ENCODE measurements at places on chromosomes 7 and 10. TPM values are rescaled to one million over a fixed set of nuclear protein-coding genes. Genes with fewer than 3 reads are reported as not detected.

DNA sequence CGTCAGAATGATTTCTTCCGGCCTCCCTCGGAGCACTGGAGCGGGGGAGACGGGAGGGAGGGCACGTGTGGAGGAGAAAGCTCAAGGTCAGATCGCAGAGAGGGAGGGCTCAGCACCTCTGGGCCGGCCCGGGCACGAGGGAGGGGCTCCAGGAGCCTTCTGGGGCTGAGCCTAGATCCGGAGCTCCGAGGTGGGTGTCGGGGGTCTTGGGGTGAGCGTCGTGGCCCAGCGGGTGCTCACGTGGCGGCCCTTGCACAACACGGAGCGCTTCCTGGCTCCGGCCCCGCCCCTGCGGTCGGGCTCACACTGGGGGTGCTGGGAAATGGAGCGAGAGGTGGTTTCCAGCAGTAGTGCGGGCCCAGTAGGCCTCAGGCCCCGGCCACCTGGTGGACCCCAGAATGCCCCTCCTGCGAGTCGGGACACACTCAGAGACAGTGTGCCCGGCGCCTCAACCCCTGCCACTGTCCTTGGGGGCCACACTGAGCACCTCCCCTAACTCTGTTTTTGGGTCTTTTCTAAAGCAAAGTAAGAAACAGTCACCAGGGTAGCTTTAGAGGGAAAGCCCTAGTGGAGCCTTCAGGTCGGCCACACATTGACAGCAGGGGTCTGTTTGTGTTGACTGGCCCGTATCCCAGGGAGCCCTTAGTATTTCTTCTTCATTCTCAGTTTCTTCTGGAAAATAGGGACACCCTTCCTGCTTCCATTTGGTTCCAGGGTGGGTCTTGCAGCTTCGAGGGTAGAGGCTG, 798 bp downstream of the PPIF start:
- DNase-seq, result peak; percentile 44

OR2A7 gene
- 12.3 TPM for total RNA-seq

GFRA1 gene
- 22.3 TPM for total RNA-seq

GRCh38 chr10:69899727-69900595, 98.3 kb downstream of the COL13A1 start:
- DNase-seq, result no peak

DNA sequence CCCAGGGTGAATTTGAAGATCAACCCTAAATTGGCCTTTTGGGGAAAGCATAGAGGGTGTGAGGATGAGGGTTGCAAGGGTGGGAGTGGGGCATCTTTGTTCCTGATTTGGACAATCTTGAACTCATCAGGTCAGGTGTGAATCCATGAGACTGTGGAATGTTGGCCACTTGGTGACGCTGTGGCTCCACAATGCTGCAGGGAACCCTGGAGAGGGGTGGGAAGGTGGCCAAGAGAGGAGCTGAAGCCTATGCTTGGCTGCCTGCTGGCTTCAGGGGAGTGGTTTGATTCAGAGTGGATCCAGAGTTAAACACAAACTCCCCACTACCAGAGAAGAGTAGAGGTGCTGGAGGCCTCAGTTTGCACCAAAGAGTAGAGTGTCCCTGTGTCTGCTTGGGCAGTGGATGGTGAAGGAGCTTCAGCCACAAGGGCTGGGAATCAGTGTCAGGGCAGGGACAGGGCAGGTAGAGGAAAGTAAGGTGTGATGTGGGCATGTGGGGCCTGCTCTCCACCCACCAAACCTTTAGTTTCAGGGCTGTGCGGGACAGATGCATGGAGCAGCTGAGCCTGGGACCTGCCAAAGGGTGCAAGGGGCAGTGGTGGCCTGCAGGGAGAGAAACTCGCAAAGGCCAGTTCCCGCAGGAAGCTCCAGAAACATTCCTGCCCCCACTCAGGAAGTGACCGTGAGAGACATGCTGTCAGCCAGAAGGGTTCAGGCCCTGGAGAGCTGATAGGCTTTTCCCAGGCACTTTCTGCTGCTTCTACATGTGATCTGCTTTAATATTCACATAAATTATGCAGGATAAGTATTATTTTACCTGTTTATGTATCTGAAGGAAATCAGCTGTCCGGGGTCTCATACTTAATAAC, 81.0 kb upstream of the PRSS58 start:
- DNase-seq, result no peak

DNA sequence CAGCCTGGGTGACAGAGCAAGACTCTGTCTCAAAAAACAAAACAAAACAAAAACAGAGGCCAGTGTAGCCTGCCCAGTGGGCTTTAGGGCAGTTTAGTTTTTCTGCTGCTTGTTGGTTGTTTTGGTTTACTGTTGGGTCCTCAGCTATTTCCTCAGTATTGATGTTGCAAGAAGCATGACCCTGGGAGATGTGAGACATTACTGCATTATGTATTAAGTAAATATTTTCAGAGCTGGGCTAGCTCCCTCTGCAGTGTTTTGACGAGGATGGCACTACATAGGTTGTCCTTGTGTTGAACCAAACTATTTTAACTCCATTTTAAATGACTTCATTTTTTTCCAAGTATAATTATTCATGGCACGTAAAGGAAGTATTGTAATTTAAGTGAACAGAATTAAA, 4.8 kb downstream of the AKAP9 start:
- no peak for DNase-seq

GRCh38 chr7:114988755-114989375, 67.0 kb downstream of the MDFIC start:
- no peak for DNase-seq

TBXAS1 gene
- 33.6 TPM for total RNA-seq

GRCh38 chr7:27101171-27101956, 1.1 kb downstream of the HOXA2 start:
- peak; percentile 92 for DNase-seq

- no peak for DNase-seq
Observed at GRCh38 chr10:124301736-124302135, 117.0 kb downstream of the OAT start.

APBB1IP gene
- total RNA-seq, result 20.5 TPM

DNA sequence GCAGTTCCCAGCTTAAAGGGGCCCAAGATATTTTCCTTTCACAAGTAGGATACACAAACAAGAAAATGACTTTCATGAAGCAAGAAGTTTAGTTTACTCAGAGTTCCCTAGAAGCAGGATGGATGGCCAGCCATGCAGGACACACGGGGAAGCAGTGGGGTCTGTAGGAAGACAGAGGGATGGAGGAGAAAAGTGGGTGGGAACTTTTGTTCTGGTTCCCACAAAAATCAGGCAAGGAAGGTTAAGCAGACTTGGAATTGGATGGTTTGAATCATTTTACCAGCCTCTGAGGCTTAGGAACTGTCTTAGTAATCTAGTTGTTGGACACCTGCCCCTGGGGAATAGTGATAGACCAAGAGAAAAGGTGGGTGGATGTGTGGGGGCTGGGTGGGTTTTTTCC, 263.3 kb upstream of the VSTM2A start:
- no peak for DNase-seq

GRCh38 chr7:150803161-150803860, 2.7 kb downstream of the TMEM176A start:
- no peak for DNase-seq

DNA sequence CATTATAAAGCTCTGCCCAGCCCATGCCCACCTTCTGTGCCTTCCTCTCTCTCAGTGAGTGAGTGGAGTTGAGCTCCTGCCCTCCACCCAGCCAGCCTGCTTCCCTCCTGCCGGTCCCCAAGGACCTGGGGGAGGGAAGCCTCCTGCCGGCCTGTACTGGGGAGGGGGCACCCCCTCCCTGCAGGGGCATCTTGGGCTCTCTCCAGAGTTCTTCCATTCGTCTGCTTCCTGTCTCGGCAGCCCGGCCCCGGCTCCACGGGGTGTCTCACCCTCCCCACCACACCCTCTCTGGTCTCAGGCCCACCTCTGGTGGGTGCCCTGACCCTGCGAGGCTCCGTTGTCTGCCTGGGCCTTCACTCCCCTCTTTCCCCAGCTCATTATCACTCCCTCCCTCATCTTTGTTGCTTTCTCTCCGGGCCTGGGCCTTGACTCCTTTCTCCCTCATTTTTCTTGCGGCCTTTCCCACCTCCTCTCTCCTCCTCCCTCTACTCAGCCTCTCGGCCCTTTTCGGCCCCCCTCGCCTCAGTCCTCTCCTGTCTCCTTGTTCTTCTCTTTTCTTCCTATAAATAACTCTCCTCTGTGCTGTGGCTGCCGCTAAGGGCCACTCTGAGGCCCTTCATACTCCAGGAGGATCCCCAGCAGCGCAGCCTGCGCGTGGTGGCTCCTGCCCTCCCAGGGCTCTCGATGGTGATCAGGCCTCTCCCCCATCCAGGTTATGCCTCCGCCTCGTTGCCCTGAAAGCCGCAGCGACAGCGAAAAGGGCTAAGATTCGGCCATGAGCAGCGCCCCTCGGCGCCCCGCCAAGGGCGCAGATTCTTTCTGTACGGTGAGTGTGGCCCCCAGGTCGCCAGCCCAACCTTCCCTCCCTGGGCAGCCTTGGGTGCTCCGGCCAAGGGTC, 2.1 kb downstream of the SLC4A2 start:
- DNase-seq, result no peak

OPALIN gene
- total RNA-seq, result not detected

- no peak for DNase-seq
Observed at GRCh38 chr10:12340371-12340770, 9.0 kb upstream of the CAMK1D start.

ASB4 gene
- total RNA-seq, result not detected

GRCh38 chr10:51468424-51468823, 231.0 kb downstream of the CSTF2T start:
- no peak for DNase-seq

HYAL4 gene
- not detected for total RNA-seq

SNCG gene
- 41.3 TPM for total RNA-seq

NCF1 gene
- total RNA-seq, result 8.4 TPM

DNA sequence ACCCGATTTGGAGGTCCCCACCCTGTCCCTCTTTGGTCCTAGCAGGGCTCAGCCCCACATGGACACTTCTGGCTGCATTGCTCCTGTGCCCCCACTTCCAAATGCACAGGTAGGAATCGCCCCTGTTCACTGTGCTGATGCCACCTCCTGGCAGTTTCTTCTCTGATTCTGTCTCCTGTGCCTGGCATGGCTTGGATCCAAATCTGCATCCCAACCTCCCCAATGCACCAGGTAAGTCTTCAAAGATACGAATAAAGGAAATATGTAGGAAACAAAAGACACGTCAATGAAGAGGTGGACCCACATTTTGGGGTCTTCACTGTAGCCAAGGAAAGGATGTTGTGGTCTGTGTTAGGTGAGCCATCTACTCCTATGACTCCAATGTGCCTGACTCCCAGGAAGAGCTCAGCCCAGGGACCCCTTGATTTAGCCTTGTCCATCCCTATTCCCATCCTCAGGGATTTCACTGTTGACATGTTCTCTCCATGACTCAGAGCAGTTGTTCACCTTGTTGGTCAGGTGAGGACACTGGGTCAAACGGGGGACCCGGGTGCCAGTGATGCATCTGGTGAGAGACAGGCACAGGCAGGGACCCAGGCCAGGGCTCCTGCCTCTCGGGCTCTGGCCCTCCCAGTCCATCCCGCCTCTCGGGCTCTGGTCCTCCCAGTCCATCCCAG, 341.8 kb downstream of the CXCL12 start:
- DNase-seq, result no peak

- DNase-seq, result peak; percentile 75
Observed at GRCh38 chr10:1109795-1110673, 53.8 kb downstream of the WDR37 start.

Data from kidney (tissue), 22 donors.